Stimulated activated CD4-positive, alpha-beta T cell treated with anti-CD3 and anti-CD28 coated beads, TNF-alpha, amount 100 ng/mL, for 1 hour (primary cell): ENCODE measurements at places on chromosomes 4 and X.

DNA sequence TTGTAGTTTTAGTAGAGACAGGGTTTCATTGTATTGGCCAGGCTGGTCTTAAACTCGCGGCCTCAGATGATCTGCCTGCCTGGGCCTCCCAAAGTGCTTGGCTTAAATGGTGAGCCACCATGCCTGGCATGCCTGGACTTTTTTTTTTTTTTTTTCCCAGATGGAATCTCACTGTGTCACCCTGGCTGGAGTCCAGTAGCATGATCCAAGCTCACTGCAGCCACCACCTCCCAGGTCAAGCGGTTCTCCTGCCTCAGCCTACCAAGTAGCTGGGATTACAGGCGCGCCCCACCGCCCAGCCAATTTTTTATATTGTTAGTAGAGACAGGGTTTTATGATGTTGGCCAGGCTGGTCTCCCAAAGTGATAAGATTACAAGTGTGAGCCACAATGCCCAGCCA lies 8.4 kb downstream of the UBE2K start:
- DNase-seq = no peak

DNA sequence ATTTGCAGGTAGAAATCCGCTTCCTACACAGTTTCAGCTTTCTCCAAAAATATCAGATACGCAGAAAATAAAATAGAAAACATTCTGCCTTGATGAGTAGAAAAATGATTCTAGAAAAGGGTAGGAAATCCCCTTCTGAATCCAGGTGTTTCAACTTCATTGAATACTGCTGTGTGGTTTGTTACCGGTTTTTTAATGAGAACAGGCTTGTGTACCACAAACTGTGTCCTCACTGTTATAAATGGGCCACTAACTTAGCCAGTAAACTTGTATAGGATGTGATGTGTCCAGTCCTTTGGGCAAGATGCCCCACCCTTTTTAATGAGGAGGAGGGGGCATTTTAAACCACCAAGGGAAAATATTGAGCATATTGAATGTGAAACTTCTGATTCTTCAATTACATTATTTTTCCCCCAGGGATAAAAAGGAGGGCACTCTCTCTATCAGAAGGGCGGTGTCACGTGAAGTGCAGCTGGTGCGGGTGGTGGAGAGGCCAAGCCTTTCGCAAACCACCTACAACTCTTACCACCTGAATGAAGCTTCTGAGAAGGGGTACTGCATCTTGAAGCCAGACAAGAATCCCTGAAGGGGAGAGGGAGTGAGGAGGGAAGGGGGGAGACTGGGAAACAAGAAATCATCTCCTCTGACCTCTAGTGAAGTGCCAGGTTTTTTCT lies 4.5 kb downstream of the CXXC4 start:
- DNase-seq = no peak

GRCh38 chrX:3263681-3264126 lies 82.7 kb downstream of the MXRA5 start:
- DNase-seq = no peak

DNA sequence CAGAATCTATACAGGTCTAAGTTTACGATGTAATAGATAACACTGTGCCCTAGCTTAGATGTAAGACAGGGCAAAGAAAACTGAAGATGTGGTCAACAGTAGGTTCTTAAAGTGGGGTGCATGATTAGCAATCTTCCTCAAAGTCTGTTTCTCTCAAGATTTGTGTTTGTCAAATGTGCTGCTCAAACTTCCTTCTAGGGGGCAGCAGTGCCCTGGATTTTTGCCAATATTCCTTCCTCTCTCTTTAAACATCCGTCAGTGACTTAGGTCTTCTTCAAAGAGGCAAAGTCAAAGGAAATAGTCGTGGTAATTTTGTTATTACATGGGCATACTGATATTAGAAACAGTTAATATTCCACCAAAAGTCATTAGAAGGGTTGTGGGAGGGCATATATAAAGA lies 4.2 kb upstream of the PDHA2 start:
- DNase-seq = no peak

DNA sequence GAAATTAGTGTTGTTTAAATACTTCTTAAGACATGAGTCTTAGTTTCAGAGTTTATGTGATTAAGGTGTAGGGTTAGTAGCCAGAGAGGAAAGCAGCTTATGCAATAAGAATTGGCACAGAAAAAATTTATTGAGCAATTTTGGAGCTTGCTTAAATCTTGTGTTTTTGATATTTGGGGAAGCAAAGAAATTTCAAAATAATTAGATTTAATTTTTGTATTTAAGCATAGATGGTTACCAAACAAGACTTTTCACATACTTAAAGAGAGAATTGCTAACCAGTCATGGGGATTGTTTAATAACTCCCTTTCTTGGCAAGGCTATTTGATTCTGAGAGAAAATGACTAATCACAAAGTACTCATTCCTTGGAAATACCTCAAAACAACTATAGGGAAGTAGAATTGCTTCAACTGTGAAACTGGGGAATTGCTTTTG lies 202.0 kb upstream of the GRID2 start:
- DNase-seq = no peak
